ENCODE measurements at places on chromosomes 11 and 22.

GRCh38 chr11:43021466-43021865 lies 290.3 kb upstream of the API5 start:
- no peak for DNase-seq

- DNase-seq: no peak
These were observed 61.8 kb downstream of the UBASH3B start for GRCh38 chr11:122717264-122717867.

GRCh38 chr22:19961868-19962245 lies 20.2 kb upstream of the TXNRD2 start:
- no peak for DNase-seq

GRCh38 chr22:44823806-44824205 lies 71.4 kb downstream of the ARHGAP8 start:
- no peak for DNase-seq

GRCh38 chr11:115528225-115528624 lies 24.0 kb upstream of the CADM1 start:
- peak; percentile 17 for DNase-seq

GRCh38 chr22:49491726-49492125 lies 335.9 kb downstream of the BRD1 start:
- no peak for DNase-seq

- DNase-seq: peak; percentile 26
These were observed 18.6 kb upstream of the SCN2B start for GRCh38 chr11:118194835-118195627.

- no peak for DNase-seq
These were observed 2.4 kb upstream of the ATP5MG start for GRCh38 chr11:118398791-118399559.

DNA sequence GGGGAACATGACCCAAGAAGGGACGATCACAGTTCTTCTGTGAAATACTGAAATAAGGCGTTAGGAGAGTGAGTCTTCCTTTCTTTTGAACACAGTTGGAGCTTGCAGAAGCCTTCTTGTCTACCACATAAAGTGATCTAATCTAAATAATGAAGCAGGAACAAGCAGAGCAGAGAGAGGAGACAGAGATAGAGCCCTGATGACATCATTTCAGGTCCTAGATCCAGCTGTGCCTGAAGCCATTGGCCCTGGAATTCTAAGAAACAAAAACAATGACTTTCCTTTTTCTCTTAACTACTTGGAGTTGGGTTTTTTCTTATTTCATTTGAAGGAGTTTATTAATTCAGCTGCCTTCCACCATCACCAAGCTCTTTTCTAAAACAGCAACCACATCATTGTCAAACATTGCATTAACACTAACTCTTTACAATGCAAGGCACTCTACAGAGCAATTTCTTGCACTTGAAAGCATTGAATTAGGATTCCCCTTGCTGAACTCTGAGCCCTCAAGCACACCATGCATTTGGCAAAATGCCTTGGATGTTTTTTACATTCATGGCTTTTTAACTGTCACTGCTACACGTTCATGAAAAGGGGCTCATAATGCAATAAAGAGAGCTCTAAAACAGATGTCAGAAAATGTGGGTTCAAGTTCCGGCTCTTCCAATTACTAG lies 117.2 kb upstream of the TIMP3 start:
- DNase-seq: no peak
